CD4-positive, alpha-beta T cell treated with Interleukin-6 for 4 hours (primary cell): ENCODE measurements at places on chromosomes 4 and X.

- DNase-seq = no peak
Measured at GRCh38 chrX:24190500-24191156, 41.1 kb downstream of the ZFX start.

DNA sequence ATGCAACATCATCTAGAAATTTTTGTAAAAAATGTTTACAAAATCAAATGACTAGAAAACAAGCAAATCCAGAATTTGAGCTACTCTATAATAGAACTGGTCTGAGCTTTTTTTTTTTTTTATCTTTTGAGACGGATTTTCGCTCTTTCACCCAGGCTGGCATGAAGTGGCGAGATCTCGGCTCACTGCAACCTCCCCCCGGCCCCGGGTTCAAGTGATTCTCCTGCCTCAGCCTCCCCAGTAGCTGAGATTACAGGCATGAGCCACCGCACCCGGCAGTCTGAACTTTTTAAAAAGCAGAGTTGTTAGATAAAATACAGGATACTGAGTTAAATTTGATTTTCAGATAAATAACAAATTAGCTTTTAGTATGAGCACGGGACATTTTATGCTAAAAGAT is 11.0 kb downstream of the SPP1 start:
- DNase-seq = no peak

DNA sequence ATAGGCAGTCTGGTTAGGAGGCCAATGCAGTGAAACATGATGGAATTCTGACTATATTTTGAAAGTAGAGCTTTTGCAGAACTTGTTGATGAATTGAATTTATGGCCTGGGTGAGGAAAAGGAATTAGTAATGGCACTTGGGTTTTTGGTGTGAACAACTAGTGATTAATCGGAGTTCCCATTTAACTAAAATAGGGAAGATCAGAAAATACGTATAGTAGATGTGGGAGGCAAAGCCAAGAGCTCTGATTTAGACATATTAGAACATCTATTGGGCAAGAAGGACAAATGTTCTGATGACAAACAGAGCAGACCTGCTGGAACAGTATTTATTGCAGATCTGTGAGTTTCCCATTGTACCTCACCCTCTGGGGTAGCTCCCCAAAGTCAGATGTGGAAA is 12.3 kb upstream of the NDP start:
- DNase-seq = no peak

- no peak for DNase-seq
Measured at GRCh38 chr4:145075742-145076468, 22.1 kb downstream of the ANAPC10 start.

DNA sequence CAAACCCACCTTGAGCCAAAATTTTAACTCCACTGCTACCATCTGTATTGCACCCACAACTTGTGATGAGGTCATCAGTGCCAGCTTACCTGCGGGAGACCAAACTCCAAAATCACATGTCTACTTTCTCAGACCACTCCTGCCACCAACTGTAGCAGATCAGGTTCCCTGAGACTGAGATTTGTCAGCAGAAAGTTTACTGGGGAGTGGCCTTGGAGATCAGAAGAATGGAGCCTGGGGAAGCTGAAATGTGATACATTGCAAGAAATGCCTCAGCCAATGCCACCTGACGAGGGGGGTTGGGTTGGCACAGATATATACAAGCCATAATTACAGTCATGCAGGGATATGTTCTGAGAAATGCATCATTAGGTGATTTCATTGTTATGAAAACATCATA is 19.1 kb downstream of the HAUS3 start:
- DNase-seq = no peak

- DNase-seq = no peak
Measured at GRCh38 chr4:139682309-139682708, 16.7 kb downstream of the MGST2 start.

GRCh38 chr4:114595207-114595606 is 3.4 kb upstream of the UGT8 start:
- no peak for DNase-seq

DNA sequence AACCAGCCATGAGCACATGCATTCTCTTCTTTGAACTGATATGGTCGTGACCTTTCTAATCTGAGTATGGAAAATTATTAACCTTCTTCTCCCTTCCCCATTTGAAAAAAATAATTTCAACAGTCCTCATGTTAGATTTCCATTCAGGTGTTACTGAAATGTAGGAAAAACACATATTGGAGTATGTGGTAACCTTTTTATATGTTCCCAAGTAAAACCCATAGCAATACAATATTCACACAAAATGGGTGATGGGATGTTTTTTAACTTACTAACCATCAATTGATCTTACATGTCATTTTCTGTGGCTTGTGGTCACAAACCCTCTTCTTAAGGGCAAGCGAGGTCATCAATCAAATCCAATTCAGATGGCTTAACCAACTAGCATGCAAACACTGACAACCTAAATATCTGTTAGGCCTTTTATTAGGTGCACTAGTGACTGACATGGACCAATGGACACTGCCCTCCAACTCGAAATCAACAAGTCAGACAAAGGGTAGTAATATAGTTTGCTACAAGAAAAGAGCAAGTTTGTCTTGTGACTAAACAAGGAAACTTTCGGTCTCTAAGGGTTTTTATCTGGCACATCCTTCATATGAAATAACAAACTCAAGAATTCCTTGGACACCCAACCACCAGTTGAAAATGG is 74.3 kb downstream of the CAMK2D start:
- DNase-seq = no peak

DNA sequence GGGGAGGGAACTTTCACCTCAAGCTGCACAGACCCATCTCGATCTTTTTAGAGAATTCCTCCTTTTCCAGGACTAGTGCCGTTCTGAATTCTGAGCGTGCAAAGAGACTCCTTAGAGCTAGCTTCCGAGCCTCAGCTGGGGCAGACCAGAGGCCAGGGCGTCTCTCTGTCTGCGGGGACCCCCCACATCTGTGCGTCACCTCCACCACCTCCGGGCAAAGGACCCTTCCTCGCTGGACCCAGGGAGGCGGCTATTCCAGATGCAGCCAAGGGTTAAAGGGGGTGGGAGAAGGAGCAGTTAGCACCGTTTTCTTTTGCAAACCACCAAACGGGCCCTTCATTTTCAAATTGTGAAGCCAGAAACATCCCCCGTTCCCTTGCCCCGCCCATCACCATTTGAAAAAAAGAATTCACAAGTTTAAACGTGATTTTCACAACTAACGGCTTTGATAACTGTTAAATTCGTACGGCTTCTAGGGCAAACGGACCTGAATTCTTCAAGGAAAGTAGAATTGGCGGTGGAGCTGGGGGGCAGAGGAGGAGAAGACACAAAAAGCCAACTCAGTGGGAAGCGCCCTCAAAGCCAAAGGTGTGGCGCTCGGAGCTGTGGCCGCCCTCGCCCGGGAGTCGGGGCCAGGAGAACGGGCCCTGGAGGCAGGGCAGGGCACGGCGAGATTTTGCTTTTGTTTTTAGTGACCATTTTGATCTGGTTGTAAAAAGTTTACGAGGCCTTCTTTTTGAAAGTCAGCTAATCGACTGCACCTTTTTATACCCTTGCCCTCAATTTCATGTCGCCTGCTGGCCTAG is 3.3 kb upstream of the PDGFRA start:
- DNase-seq = no peak
